HL-60 (cell line): ENCODE measurements at places on chromosomes 1 and 21.
A peak's percentile ranks its signal among the peaks of the same experiment; 100 is the strongest.

DNA sequence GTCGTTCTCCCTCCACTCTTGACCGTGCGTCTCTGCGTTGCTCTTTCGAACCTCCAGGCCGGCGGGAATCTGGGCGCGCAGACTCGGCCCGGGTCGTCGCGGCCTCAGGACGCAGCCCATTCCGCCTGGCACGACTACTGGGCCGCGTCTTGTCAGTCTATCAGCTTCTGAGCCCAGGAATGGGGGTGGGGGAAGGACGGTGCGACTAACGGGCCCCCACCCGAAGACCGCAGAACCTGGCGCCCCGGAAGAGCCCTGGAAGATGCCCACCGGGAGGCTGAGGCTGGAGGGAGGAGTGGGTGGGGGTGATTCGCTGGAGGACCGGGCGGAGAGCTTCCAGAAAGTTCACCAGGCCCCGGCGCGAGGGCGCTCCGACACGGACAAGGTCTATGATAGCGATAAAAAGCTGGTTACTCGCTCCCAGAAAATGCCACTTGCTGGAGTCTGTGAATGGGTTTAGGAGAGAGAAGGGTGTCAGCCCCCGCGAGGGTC lies 1.7 kb upstream of the DMRTA2 start:
- DNase-seq: no peak

DNA sequence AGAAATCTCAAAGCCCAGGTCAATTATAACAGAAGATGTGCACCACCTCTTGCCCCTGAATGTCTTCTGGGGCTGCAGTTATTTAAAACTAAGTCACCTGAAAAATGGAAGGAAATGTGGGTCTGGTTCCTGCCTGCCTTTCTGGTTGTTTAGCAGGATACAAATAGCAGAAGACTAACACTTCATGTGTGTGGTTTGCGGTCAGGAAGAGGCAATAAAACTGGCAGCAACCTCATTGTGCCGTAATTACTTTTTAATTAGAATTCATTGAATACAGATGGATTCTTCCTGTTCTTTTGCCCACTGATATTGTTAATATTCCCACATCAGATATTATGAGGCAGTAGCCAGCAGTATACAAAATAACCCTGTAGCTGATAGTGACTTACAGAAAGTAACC lies 345.7 kb downstream of the ZNF326 start:
- no peak for DNase-seq

DNA sequence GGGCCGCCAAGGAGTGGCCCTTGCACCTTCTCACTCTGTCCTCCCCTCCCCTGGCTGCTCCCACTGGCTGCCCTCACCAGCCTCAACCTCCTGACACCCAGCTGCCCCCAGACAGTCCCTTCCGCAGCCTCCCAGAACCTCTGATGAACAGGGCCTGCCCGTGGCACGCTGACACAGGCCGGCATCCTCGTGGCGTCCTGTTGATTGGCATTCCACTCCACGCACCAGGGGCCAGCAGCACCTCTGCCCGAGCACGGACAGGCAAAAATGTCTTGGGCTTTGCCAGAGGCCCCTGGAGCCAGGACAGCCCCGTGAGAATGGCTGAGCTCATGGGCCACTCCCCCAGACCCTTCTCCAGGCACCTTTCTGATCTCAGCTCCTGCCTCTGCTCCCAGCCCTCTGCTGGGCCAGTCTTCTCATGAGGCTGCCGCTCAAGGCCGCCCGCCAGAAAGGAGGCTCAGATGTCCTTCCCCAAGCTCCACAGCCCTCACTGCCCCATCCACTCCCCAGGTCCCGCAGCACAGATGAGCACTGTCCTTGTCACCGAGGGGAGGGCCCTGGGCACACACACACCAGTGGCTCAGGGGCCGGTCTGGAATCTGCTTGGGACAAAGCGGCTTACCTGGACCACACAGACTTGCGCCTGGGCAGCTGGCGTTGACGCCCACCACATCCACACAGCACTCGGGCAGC lies 15.8 kb upstream of the RNF223 start:
- DNase-seq: no peak

GRCh38 chr1:208928349-208929010 lies 655.0 kb upstream of the CAMK1G start:
- no peak for DNase-seq

GRCh38 chr1:167532964-167533824 lies 14.9 kb upstream of the CD247 start:
- no peak for DNase-seq

GRCh38 chr1:41343790-41344699 lies 17.2 kb upstream of the FOXO6 start:
- no peak for DNase-seq

- DNase-seq: peak; percentile 95
Measured at GRCh38 chr1:200938955-200939354, 44.3 kb downstream of the INAVA start.
